HT1080 (cell line): ENCODE measurements at places on chromosomes 6 and 20. TPM values are rescaled to one million over a fixed set of nuclear protein-coding genes. Genes with fewer than 3 reads are reported as not detected.

HLA-DRB5 gene
- not detected in 2 replicates for total RNA-seq

FAM162B gene
- total RNA-seq: not detected in 2 replicates

C6orf15 gene
- total RNA-seq: not detected in 2 replicates

LY6G5B gene
- 0.88 and 2.6 TPM in 2 replicates for total RNA-seq

CALHM4 gene
- total RNA-seq: 0.07 TPM in 1 of 2 replicates, not detected in the other

BEND6 gene
- 2.2 and 7.7 TPM in 2 replicates for total RNA-seq

FBXO5 gene
- total RNA-seq: 32.1 and 38.7 TPM in 2 replicates

TMEM217 gene
- total RNA-seq: 0.37 and 3.4 TPM in 2 replicates

PHF20 gene
- 28.6 and 36.7 TPM in 2 replicates for total RNA-seq

GRCh38 chr6:133460101-133460500 is 218.9 kb downstream of the EYA4 start:
- DNase-seq: no peak

DNA sequence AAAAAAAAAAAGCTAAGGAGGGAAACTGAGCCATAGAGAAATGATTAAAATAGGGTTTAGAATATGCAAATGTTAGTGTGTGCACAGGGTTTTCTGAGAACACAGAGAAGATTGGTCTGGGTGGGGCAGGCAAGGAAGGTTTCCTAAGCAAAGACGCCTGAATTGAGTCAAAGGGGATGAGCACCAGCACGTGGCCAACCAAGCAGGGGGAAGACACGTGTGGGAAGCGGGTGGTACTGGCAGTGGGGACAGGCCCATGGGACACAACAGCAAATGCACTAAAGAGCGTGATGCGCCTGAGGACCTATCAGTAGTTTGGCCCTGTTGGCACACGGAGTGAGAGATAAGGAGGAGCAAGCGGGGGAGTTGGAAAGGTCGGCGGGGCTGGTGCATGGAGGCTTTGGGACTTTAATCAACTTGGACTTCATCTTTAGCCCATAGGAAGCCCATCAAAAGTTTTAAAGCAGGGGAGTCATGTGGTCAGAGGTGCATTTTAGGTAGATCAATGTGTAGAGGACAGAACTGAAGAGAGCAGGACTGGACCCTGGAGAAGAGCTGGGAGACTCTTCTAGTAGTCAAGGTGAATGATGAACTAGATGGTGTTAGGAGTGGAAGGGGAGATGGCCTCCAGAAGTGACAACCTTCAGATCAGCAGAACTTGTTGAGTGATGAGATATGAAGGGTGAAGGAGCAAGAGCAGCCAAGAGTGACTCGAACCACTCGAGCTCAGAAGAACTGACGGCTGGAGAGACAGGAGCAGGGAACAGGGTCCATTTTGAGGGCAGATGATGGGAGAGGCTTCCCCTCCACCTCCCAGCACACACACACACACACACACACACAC is 40.2 kb upstream of the MAP3K4 start:
- DNase-seq: no peak

DNA sequence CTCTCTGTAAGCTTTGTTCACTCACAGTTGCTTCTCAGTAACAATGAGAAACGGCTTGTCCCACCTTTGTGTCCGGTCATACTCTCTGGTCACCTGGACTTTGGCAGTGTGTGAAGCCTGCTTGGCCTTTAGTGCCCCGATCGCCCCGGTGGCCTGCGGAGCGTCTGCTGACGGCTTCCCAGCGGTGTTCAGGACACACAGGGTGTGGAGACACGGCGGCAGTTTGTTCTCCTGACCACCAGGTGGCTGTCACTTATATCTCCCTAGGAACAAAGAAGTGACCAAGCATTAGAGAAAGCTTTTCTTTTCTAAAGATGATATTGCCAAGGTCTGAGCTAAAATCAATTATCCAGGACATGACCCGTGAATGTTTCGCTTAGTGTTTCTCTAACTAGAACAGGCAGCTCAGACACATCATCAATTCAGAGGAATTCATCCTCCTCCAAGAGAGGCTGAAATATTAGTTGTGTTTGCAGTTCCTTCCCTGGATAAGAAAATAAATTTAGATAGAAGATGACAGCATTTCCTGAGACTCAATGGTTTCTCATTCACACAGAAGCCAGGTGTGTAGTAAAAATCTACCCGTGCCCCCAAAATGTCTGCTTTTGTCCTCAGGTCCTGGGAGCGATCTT is 167.4 kb upstream of the THBS2 start:
- no peak for DNase-seq

DNA sequence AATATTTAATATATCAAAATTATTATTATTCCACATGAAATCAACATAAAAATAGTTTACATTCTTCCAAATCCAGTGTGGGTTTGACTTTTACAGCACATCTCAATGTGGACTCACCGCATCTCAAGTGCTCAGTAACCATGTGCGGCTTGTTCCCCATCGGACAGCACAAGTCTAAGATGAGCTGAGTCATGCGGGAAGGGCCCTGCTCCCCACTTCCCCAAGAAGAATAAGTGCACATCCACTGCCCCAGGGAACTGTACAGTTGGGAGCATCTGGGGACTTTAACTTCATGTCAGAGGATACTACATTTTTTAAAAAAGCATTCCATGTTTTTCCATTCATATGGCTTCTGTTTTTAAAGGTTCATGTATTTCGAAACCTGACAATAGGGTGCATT is 325.6 kb downstream of the BTBD3 start:
- peak; percentile 1 for DNase-seq

- DNase-seq: no peak
Observed at GRCh38 chr6:130211691-130212090, 11.1 kb downstream of the SAMD3 start.

DNA sequence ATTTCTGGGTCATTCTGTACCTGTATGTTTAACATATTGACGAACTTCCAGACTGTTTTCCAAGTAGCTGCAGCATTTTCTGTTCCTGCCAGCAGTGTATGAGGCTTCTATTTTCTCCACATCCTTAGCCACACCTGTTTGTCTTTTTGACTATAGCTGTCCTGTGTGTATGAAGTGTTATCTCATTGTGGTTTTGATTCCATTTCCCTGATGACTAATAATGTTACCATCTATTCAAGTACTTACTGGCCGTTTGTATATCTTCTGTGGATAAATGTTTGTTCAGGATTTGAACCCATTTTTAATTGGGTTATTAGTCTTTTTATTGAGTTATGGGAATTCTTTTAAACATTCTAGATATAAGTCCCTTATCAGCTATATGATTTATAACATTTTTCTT is 95.2 kb downstream of the JAG1 start:
- peak; percentile 87 for DNase-seq

DNA sequence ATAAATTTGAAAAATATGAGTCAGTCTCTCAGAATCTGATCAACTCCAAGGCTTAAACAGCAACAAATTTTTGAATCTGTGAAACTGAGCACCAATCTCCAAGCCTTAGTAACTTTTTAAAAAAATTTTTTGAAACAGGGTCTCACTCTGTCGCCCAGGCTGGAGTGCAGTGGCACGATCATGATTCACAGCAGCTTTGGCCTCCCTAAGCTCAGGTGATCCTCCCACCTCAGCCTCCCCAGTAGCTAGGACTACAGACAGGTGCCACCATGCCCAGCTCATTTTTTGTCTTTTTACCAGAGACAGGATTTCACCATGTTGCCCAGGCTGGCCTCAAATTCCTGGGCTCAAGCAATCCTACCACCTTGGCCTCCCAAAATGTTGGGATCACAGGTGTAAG is 207.9 kb upstream of the TCF21 start:
- DNase-seq: no peak

GRCh38 chr6:128874863-128875262 is 8.1 kb upstream of the LAMA2 start:
- no peak for DNase-seq

DNA sequence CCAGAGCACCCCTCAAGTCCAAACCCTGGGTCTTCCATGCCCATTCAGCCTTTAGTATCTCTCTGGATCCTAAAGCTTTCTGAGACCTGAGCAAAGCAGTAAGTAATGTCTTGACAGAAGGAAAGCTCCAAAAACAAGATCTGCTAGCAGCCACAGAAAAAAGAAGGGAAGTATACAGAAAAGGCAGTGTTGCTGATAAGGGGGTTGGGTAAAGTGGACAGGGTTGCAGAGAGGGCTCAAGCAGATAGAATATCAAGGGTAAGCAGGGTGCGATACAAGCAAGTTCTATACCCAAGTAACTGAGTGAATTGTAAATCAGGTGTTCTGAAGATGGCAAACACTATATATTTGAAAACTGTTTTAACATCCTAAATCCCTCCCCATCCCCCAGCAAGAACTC is 113.4 kb upstream of the CARMIL1 start:
- no peak for DNase-seq

DNA sequence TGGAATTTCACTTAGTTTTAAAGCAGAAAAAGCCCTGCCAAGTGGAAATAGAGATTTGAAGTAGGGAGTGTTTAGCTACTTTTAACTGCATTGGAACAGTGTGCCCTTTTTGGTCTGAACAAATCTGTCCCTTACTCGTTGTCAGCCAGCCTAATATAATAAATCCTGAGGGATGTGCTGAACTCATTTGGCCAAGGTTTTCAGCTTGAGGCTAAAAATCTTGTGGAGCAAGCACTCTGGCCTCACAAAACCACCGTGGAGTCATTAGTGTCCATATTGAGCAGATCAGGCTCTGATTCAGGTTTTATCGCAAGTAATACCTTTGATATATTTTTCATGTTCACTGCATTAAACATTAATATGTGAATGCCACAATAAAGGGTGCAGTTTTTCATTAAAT is 383.5 kb downstream of the FRK start:
- no peak for DNase-seq

DNA sequence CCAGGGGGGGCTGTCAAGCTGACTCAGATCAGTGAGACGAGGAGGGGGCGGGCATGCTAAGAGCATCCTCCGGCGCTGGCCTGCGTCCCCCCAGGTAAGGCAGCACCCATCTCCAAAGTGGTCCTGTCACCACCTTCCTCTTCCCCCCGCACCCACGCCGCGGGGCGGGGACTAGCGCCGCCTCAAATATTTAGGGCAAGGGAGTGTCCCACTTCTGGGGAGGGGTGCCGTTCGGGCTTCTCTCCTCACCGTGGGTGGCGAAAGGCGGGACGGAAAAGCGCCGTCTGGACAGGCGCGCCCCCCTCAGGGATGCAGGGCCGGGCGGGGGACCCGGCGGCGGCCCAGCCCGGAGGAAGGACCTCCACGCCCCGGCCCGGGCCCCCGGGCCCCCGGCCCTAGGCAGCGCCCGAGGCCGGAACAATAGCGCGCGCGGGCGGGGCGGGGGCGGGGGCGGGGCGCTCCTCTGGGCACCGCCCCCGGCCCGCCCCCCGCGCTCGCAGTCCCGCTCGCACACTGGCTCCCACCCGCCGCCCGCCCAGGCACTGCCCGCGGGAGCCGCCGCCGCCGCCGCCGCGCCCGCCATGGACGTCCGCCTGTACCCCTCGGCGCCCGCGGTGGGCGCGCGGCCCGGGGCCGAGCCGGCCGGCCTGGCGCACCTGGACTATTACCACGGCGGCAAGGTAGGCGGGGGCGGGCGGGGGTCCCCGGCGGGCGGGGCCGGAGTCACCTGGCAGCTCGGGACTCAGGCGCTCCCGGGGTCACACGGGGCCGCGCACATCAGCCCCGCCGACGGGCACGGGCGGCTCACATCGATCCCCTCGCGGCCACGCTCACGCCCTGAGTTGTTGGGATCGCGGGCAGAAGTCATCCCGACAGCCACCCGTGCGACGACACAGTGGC is at the start of gene TOX2:
Gene TOX2, plus strand, starts transcription at position 542 of the 900 bp plus-strand sequence. Its CDS starts 40 bp downstream, at position 582.
- DNase-seq: no peak

- peak; percentile 89 for DNase-seq
Observed at GRCh38 chr20:36861875-36862801, 13.8 kb upstream of the TLDC2 start.

- DNase-seq: no peak
Observed at GRCh38 chr20:15645816-15646215, 927.4 kb downstream of the KIF16B start.

DNA sequence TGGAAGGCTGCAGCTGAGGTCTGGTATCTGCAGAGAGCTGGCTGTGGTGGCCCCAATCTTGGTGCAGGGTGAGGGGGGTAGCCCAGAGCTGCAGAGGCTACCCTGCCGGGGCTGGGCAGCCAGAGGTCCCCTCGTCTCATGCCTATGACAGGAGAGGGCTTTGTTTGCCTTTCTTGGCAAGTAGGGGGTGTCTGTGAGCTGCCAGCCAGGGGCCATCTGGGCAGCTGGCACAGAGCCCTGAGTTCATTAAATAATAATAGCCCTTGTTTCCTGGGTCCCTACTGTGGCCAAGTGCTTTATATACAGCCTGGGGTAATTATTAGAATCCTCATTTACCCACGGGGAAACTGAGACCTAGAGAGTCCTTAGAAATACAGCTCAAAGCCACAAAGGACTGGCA is 66.6 kb downstream of the EZR start:
- DNase-seq: no peak

DNA sequence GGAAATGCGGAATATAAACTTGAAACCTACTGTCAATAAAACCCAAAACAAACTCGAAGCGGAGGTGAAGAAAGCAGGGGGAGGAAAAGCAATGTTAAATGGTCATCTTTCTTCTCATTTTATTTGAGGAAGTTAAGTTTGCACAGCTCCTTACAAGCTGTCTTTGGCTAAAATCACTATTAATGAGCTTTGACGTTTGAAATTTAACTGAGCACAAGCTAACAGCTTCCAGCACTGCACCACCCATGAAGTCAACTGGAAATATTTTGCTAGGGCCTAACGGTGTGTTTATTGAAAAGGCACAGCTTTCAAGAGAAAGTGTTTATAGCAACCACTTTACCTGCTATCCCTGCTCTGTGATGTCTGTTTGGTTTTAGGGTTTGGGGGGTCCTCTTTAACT is 103.8 kb downstream of the PKHD1 start:
- no peak for DNase-seq

DNA sequence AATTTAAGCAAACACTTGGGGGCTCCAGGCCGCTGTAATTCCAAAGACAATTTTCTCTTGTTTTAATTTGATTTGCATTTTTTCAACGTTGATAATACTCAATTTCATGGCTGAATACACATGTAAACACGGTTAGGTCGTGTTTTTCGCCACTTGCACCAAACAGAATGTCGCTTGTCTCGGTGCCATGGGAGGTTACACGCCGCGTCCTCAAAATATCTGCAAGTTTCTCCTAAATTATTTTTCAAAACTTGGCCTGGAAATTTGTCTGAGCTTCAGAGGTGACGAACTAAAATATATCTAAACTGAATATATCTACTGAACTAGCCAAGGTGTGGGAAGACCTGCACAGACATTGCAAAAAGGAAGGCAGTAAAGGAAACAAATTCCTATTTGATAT is 15.0 kb downstream of the FOXA2 start:
- DNase-seq: no peak

DNA sequence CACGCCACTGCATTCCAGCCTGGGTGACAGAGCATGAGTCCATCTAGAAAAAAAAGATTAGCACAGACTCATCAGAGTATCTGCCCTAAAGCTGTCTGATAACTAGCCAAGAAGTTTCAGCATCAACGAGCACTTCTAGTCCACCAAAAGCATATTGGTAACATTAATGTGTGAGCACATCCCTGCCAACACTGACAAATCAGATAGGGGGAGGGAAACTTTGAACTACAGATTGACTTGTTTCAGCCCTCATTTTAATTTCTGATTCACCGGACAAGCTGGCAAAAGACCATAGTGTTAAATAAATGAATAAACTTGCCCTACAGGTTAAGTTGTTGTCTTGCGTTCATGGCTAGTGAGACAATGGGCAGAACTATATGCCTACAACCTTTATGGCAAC is 7.7 kb upstream of the SEC63 start:
- DNase-seq: no peak

GRCh38 chr6:135013211-135013610 is 41.4 kb downstream of the HBS1L start:
- DNase-seq: no peak

GRCh38 chr6:63525186-63525878 is 46.9 kb upstream of the LOC128125822 start:
- no peak for DNase-seq
